Astrocyte of the cerebellum (primary cell): ENCODE measurements at places on chromosomes 6 and 20.

DNA sequence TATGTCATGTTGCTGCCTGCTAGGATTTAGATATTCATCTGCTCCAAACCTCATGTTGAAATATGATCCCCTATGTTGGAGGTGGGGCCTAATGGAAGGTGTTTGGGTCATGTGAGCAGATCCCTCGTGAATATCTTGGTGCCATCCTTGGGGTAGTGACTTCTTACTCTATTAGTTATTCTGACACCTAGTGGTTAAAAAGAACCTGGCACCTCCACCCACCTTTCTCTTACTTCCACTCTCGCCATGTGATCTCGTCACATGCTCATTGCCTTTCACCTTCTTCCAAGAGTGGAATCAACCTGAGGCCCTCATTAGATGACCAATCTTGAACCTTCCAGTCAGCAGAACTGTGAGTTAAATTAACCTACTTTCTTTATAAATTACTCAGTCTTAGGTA, 549.4 kb upstream of the SYNCRIP start:
- no peak for DNase-seq

DNA sequence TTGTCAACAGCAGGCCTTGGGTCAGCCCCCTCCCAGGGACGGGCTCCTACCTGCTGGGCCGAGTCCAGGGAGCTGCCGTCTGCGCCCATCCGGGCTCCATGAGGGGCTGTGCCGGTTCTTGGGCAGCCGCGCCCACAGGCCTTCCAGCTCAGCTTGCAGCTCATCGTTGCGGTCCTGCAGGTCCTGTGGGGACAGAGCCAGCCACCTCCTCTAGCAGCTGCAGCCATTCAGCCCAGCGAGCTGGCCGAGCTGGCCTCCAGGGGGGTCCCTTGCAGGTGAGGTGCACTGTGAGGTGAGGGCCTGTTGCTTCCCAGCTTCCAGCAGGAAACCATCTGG, 74.4 kb downstream of the GINS1 start:
- DNase-seq: no peak

- no peak for DNase-seq
These were observed 80.3 kb downstream of the UNC5CL start for GRCh38 chr6:40958738-40959137.

- DNase-seq: no peak
These were observed 53.2 kb downstream of the VSTM2L start for GRCh38 chr20:37956107-37956585.

- no peak for DNase-seq
These were observed 66.9 kb upstream of the RIN2 start for GRCh38 chr20:19691125-19691524.

- no peak for DNase-seq
These were observed at the start of gene TREML2 for GRCh38 chr6:41200901-41201763. TSS of gene TREML2 (minus strand) at chr6:41201149. CDS start at chr6:41201008, 141 bp downstream.

DNA sequence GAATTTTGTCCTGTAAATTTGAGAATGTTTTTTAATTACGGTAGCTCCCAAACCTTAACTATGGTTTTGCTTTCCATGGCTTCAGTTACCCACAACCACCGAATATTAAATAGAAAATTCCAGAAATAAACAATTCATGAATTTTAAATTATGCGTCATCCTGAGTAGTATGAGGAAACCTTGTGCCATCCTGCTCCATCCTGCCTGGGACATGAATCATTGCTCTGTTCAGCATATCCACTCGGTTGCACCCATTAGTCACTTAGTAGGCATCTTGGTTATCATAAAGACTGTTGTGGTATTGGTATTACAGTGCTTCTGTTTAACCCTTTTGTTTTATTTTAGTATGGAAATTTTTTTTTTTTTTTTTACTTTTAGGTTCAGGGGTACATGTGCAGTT, 39.7 kb downstream of the KCNS1 start:
- peak; percentile 60 for DNase-seq

- DNase-seq: no peak
These were observed 106.5 kb downstream of the TOX2 start for GRCh38 chr20:44021186-44021585.

DNA sequence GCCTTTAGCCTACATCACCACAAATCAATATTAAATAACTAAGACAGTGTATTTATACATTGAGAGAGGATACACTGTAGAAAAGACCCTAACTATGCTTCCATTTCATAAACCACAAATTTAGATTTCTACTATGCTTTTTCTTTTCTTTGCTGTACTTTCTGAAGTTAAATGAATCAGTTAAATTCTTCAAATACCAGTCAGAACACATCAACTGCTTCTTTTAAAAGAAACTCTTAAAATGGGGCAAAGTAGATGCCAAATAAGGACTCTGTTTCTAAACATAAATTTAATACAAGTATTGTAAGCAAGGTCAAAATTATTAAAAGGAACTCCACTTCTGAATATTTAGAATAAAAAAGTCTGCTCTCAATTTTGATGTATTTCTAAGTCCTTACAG, 76.9 kb downstream of the GMDS start:
- DNase-seq: no peak

DNA sequence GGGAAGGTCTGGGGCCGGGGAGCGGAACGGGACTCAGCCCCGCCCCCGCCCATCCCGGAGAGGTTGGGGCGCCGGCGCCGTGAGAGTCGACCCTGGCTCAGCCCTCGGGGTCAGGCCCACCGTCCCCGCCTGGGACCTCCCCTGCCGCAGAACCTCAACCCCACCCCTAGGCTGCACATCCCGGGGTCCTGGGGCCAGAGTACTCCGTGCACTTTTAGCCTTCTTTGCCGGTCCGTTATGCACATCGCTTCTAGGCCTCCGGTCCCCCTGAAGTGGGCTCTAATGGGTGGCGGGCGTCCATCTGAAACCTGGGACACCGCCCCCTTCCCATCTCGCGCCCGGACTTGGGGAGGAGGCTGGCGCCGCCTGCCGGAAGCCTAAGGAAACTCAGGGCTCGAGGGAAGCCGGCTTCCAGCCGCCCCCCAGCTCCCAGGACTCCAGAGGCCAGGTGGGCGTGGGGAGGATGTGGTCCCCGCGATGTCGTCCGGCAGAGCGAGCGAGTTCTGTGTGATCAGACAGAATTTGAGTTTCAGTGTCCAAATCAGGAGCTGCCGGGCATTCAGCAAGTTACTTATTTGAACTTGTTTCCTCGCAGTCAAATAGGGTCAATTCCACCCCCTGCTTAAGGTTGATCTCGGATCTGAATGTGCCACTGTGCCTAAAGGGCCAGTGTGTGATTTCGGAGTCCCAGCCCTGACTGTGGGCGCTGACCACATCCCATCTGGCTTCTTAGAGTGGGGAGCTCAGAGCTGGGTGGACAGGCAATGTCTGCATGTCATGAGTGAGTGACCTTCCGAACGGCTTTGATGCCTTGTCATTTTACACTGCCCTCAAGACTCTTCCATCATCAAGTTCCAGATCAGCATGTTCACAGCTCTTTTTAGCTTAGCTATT, 47.6 kb downstream of the CPXM1 start:
- no peak for DNase-seq

DNA sequence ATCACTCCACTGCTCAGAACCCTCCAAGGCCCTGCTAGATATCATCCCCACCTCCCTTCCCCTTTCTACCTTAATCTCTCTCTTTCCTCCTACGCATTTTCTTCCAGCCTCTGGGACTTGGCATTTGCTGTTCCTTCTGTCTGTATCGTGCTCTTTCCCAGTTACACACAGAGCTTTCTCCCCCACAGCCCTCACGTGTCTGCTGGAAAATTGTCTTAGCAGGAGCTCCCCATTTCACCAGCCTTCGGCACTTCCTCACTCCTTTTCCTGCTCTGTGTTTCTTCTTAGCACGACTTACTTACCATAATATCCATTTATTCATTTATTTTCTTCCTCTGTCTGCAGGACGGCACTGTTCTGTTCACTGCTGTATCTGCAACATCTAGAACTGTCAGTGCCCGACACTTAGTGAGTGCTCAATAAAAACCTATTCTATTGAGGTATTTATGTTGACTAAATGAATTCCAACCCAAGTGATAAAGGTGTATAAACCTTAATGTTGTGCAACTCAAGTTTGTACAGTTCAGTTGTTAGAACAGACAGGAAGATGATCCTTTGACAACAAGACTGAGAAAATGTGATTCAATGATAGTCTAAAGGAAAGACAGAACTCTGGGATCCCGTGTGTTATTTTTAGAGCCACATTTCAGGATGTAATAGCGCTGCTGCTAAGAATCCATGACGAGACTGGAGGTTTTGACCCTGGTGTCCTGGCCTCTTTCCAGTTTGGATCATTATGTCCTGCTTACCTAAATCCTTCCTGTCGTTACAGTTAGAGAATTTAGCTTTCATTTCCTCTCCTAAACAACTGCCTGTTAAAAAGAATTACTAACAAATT, 170.1 kb upstream of the LAMP5 start:
- DNase-seq: no peak

DNA sequence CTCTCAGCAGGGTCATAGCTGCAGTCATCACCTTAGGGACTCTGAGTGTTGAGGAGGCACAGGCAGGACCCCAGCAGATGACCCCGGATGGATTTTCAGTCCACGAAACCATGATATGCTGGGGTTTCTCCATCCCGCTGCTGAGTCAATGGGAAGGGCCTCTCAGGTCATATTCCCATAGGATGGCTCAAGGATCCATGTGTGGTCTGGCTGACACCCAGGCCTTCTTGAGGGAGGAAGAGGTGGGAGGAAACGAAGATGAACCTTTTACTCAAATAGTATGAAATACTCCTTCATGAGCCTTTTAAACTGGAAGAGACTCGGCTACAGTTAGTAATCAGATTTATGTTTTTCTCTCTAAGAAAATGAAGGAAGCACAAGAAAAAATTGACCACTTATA, 10.3 kb upstream of the RALY start:
- DNase-seq: no peak

GRCh38 chr20:53875452-53875851, 194.9 kb downstream of the BCAS1 start:
- DNase-seq: no peak

DNA sequence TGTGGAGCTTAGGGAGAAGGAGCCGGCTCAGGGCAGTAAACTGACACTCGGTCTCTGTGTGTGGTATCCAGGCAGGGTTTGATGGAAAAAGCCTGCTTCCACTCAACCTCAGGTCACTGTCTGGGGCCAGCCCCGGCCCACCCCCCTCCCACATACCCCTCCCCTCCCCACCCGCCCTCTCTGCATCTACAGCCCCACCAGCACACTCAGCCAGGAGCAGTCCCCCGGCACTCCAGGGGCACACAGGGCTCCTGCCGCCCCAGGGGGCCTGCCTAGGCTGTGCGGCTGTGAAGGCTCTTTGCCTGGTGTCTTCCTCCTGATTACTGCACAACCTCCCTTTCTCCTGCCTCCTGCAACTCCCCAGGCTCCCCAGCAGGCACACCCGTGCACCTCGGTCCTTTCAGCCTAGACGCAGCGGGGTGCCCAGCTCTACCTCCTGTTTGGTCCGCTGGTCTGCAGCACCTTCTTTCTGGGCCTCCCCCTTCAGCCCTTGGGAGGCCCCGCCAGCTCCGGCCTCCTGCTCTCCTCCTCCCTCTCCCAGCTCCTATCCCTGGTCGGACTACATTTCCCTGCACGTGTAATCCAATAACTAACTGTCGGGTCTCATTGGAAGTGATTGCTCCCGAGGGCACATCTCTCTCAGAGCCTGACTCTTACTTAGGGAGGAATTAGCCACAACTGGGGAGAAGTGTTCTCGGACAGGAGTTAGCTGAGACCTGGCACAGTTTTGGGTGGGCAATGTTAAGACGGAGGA, 1.3 kb upstream of the FOXF2 start:
- DNase-seq: no peak

DNA sequence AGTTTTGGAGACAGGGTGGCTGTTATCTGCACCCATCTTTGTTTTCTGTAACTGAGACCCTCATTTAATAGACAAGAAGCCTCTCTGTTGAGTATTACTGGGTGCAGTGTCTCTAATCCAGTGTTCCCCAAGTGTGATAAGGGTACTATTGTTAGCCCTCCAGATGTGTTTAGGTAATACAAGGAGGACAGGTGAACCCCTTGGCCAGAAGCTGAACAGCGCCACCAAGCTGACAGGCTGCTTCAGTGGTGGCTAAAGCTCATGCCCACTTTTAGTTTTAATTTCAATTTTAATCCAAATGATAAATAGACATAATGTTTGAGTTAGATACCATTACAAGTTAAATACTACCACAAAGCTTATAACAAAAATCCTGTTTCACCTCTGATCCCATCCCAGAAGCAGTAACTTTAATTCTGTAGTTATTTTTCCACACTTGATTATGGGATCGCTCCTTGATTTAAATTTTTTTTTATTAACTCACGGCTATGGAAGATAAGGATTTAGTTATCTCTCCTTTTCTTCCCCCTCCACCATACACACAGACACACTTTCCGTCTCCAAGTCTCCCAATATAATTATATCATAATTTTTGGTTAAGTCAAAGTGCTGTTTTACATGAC, 8.4 kb upstream of the STK35 start:
- DNase-seq: no peak

- no peak for DNase-seq
These were observed 90.4 kb downstream of the PLEKHG1 start for GRCh38 chr6:150689900-150690590.

GRCh38 chr20:49724408-49725223, 10.9 kb upstream of the B4GALT5 start:
- DNase-seq: peak; percentile 44

DNA sequence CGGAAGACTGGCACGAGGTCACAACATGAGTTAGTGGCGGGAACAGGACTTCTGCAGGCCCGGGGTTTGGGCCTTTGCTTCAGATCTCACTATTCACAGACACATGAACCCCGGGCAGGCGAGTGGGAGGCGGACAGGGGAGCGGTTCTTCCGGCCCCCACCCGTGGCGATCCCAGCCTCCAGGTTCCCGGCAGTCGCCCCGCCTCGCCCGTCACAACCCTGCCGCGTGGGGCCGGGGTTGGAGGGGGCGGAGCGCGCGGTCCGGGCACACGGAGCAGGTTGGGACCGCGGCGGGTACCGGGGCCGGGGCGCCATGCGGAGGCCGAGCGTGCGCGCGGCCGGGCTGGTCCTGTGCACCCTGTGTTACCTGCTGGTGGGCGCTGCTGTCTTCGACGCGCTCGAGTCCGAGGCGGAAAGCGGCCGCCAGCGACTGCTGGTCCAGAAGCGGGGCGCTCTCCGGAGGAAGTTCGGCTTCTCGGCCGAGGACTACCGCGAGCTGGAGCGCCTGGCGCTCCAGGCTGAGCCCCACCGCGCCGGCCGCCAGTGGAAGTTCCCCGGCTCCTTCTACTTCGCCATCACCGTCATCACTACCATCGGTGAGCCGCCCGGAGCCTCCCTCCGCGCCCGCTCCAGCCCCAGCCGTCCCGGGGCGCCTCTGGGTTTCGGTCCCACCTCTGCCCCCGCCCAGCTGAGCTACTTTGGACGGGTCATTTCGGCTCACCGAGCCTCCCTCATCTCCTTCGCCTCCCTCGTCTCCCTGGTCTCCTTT, at the start of gene KCNK15:
Gene KCNK15 (plus strand): TSS at position 268 of the 769 bp plus-strand sequence. CDS start 46 bp downstream, at position 314.
- DNase-seq: no peak

- DNase-seq: no peak
These were observed 626.0 kb downstream of the CDH26 start for GRCh38 chr20:60584221-60584620.

DNA sequence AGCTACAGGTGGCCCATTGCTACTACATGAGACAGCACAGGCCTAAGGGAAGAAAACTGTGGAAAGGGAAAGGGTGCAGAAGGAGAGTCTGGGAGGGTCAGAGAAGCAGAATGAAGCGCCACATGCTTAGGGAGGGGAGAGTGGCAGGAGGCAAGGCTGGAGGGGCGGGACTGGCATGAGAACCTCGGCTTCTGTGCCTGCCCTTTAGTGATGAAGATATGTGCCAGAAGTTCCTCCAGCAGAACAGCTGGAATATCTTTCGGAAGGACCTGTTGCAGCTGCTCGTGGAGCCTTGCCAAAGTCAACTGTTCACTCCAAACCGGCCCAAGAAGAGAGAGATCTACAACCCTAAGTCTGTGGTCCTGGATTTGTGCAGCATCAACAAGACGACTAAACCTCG, 61.8 kb downstream of the CNBD2 start:
- no peak for DNase-seq
